Neural progenitor cell (in vitro differentiated cells): ENCODE measurements at places on chromosomes 13 and 19.
A peak's percentile ranks its signal among the peaks of the same experiment; 100 is the strongest.

DNA sequence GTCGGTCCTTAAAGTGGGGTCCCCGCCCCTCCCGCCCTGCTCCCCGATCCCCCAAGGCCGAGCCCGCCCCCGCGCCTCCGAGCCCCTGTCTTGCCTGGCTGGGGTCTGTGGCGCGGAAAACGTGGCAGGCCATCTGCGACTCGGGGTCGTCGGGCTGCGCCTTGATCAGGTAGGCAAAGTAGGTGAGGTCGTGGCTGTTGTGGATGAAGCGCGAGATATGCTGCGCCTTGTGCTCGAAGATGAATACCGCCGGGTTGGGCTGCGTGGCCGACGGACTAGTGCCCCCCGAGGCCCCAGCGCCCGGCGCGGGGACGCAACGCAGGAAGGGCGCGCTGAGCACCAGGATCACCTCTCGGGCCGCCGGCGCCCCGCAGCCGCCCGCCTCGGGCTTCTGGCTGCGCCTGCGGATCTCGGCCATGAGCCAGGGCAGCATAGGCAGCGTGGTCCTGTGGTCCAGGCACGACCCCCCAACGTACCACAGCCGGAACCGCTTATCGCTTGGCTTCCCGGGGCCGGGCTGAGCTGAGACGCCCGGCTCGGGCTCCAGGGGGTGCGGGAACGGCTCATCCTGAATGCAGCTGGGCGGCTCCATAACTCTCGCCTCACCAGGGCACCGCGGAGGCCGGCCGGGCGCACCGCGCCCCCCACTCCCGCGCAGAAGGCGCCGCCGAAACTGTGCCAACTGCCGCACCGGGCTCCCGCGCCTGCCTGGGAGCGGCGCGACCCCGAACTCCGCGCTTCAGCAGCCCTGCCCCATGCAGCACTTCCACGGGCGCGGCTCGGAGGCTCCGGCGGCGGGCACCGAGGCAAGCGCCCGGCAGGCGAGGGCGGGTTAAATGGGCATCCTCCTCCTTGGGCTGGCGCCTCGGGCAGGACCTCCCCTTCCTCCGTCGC is 546 bp downstream of the TBC1D4 start:
- peaks cover 9% of the 10 kb centered on the region for H3K4me1 ChIP-seq
- H3K4me3 ChIP-seq = peak overlapping the region; percentile 72
- H3K27me3 ChIP-seq = peaks cover 20% of the 10 kb centered on the region
- H3K36me3 ChIP-seq = no peaks in the 10 kb centered on the region
- no peak overlapping the region for H3K27ac ChIP-seq

DNA sequence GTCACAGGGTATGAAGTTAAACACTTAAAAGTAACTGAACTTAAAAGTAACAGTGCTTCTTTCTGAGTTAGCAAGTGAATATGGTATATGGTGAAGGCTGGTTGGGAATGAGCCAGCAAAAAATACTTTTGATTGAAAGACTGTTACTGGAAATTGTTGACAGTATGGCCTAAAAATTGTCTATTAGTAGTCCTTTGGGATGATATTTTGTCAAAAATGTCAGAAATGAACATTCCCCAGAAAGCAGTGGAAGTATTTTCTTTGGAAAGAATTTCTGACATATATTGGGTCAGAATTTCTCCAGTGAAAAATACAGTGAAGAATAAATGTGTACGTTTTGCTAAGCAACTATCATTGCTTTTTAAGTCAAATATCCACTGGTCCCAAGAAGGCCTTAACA is 860.5 kb downstream of the PCDH9 start:
- no peak overlapping the region for H3K4me3 ChIP-seq
- H3K27me3 ChIP-seq = no peaks in the 10 kb centered on the region
- no peak for DNase-seq
- peaks cover 28% of the 10 kb centered on the region for H3K4me1 ChIP-seq
- no peaks in the 10 kb centered on the region for H3K36me3 ChIP-seq

- H3K27ac ChIP-seq = no peak overlapping the region
- H3K27me3 ChIP-seq = no peaks in the 10 kb centered on the region
- H3K4me3 ChIP-seq = no peak overlapping the region
- no peaks in the 10 kb centered on the region for H3K4me1 ChIP-seq
- DNase-seq = no peak
- H3K36me3 ChIP-seq = no peaks in the 10 kb centered on the region
These were observed 119.2 kb downstream of the KLF5 start for GRCh38 chr13:73177916-73178565.

GRCh38 chr19:45400192-45400591 is 4.7 kb downstream of the PPP1R13L start:
- no peak for DNase-seq
- no peak overlapping the region for H3K4me3 ChIP-seq
- H3K4me1 ChIP-seq = peaks cover 20% of the 10 kb centered on the region
- H3K36me3 ChIP-seq = no peaks in the 10 kb centered on the region
- H3K27ac ChIP-seq = no peak overlapping the region

- DNase-seq = peak; percentile 70
- H3K4me3 ChIP-seq = peak within 1 kb of the TSS; percentile 90
- H3K36me3 ChIP-seq = no peaks in the 10 kb centered on the region
- H3K27ac ChIP-seq = no peak within 1 kb of the TSS
- H3K27me3 ChIP-seq = peaks cover 73% of the 10 kb centered on the region
These were observed at the start of gene RGS9BP for GRCh38 chr19:32675720-32676185. Gene RGS9BP (plus strand): TSS chr19:32675848. CDS start chr19:32676264, 416 bp downstream.

GRCh38 chr13:31477961-31478360 is 261.4 kb upstream of the RXFP2 start:
- H3K4me1 ChIP-seq = peaks cover 5% of the 10 kb centered on the region
- DNase-seq = no peak
- H3K4me3 ChIP-seq = no peak overlapping the region
- H3K27me3 ChIP-seq = no peaks in the 10 kb centered on the region
- no peak overlapping the region for H3K27ac ChIP-seq

- no peak overlapping the region for H3K27ac ChIP-seq
- H3K4me1 ChIP-seq = no peaks in the 10 kb centered on the region
- peak; percentile 63 for DNase-seq
- no peaks in the 10 kb centered on the region for H3K27me3 ChIP-seq
- H3K4me3 ChIP-seq = no peak overlapping the region
These were observed 75.3 kb downstream of the CACNA1A start for GRCh38 chr19:13430790-13431582.

DNA sequence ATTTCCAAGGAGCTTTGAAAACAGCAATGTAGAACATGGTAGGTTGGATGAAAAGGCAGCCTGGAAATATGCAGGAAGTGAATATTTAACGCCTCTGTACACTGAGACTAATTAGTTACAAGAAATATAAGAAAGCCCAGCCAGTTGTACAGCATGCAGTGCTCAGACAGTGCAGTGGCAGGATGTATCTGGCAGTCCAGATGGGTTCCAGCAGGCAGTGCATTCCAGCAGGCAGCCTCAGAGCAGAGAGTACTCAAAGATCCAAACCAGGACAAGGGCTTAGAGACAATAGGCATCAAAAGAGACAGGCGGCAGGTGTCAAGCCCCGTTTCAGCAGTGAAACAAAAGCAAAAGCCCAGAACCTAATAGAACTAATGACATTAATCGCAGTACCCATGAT is 2776.3 kb downstream of the PCDH9 start:
- no peak overlapping the region for H3K27ac ChIP-seq
- H3K4me3 ChIP-seq = no peak overlapping the region
- no peaks in the 10 kb centered on the region for H3K36me3 ChIP-seq
- H3K27me3 ChIP-seq = no peaks in the 10 kb centered on the region

GRCh38 chr19:37251308-37252229 is 33.6 kb downstream of the ZNF383 start:
- no peaks in the 10 kb centered on the region for H3K4me1 ChIP-seq
- no peaks in the 10 kb centered on the region for H3K36me3 ChIP-seq
- H3K27ac ChIP-seq = no peak overlapping the region

- H3K4me1 ChIP-seq = peaks cover 9% of the 10 kb centered on the region
- H3K27me3 ChIP-seq = no peaks in the 10 kb centered on the region
- no peak overlapping the region for H3K27ac ChIP-seq
- DNase-seq = no peak
- H3K36me3 ChIP-seq = no peaks in the 10 kb centered on the region
These were observed 137.5 kb downstream of the KCNRG start for GRCh38 chr13:50152655-50153309.

GRCh38 chr19:13070425-13071140 is 32.1 kb downstream of the LYL1 start:
- H3K4me3 ChIP-seq = no peak overlapping the region
- H3K27me3 ChIP-seq = peaks cover 16% of the 10 kb centered on the region
- H3K27ac ChIP-seq = no peak overlapping the region
- no peak for DNase-seq
- H3K4me1 ChIP-seq = peaks cover 12% of the 10 kb centered on the region

DNA sequence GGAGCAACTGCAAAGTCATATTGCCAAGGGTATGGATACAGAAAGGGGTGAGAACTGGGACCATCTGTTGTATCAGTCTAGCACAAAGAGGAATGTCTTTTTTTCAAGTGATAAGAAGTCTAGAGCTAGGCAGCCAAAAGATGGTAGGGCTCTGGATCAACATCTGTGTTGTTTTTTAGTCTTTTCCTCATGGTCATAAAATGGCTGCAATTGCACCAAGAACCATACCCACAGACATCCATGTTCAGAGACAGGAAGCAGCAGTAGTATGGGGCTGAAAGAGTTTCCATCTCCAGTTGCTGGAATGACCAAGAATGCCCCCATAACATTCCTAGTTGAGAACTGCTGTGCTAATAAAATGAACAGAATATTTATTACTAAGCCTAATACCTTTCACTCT is 25.6 kb downstream of the KCNC3 start:
- no peaks in the 10 kb centered on the region for H3K36me3 ChIP-seq
- H3K4me3 ChIP-seq = no peak overlapping the region
- no peak overlapping the region for H3K27ac ChIP-seq
- no peaks in the 10 kb centered on the region for H3K4me1 ChIP-seq
- H3K27me3 ChIP-seq = no peaks in the 10 kb centered on the region
- DNase-seq = no peak

- H3K4me1 ChIP-seq = no peaks in the 10 kb centered on the region
- H3K27ac ChIP-seq = no peak overlapping the region
- peaks cover 4% of the 10 kb centered on the region for H3K36me3 ChIP-seq
- H3K4me3 ChIP-seq = no peak overlapping the region
- DNase-seq = no peak
- H3K27me3 ChIP-seq = no peaks in the 10 kb centered on the region
These were observed 11.9 kb downstream of the CC2D1A start for GRCh38 chr19:13917888-13918406.

- no peak overlapping the region for H3K4me3 ChIP-seq
- no peak overlapping the region for H3K27ac ChIP-seq
- H3K27me3 ChIP-seq = no peaks in the 10 kb centered on the region
- H3K36me3 ChIP-seq = no peaks in the 10 kb centered on the region
- no peak for DNase-seq
- H3K4me1 ChIP-seq = no peaks in the 10 kb centered on the region
These were observed 63.7 kb upstream of the IPO5 start for GRCh38 chr13:97889803-97890202.

- H3K27me3 ChIP-seq = no peaks in the 10 kb centered on the region
- peak overlapping the region; percentile 97 for H3K27ac ChIP-seq
- H3K4me3 ChIP-seq = peak overlapping the region; percentile 92
These were observed 53.0 kb upstream of the ZNF254 start for GRCh38 chr19:24033963-24034342.

DNA sequence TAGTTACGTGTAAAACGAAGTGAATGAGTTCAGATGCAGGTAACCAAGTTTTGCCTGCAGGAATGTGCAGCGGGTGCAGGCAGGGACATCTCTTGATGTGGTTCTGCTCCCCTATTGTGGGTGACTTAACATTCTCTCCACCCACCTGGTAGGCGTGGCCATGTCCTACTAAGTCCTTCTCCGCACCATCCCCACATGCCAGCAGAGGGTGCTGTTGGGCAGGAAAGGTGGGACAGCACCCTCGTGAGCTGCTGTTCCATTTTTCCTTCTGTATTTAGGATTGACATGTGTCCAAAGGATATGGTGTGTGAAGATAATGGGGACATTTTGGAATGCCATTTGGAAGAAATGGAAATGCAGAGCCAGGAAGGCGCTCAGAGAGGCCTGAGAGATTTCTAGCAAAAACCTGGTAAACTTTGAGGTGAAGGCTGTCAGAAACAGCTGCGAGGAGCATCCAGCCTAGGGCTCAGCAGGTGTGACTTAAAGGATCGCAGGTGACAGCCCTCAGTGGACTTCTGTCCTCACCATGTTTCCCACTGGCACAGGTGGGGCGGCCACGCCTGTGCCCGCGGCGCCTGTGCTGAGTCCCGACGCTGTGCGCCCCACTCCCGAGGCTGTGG is 26.2 kb upstream of the MCF2L start:
- peak overlapping the region; percentile 75 for H3K4me3 ChIP-seq
- peaks cover 3% of the 10 kb centered on the region for H3K4me1 ChIP-seq
- peaks cover 8% of the 10 kb centered on the region for H3K27me3 ChIP-seq

- peaks cover 18% of the 10 kb centered on the region for H3K4me1 ChIP-seq
- no peak overlapping the region for H3K27ac ChIP-seq
- no peak for DNase-seq
- no peak overlapping the region for H3K4me3 ChIP-seq
These were observed 18.2 kb upstream of the PTBP1 start for GRCh38 chr19:778910-779653.

- H3K27ac ChIP-seq = no peak overlapping the region
- no peaks in the 10 kb centered on the region for H3K36me3 ChIP-seq
- no peaks in the 10 kb centered on the region for H3K27me3 ChIP-seq
- DNase-seq = no peak
- H3K4me3 ChIP-seq = no peak overlapping the region
- H3K4me1 ChIP-seq = no peaks in the 10 kb centered on the region
These were observed 32.6 kb downstream of the VWA8 start for GRCh38 chr13:41928323-41928722.

- no peak overlapping the region for H3K27ac ChIP-seq
- DNase-seq = no peak
- H3K4me3 ChIP-seq = no peak overlapping the region
- no peaks in the 10 kb centered on the region for H3K4me1 ChIP-seq
- no peaks in the 10 kb centered on the region for H3K27me3 ChIP-seq
These were observed 182.8 kb downstream of the MAB21L1 start for GRCh38 chr13:35293579-35294226.
